Thoracic aorta (tissue), 2 donors: ENCODE measurements at places on chromosomes 2 and 18. TPM values are rescaled to one million over a fixed set of nuclear protein-coding genes. Genes with fewer than 3 reads are reported as not detected.

The TBR1 gene
- not detected for total RNA-seq

The ZEB2 gene
- 190 TPM for total RNA-seq

DNA sequence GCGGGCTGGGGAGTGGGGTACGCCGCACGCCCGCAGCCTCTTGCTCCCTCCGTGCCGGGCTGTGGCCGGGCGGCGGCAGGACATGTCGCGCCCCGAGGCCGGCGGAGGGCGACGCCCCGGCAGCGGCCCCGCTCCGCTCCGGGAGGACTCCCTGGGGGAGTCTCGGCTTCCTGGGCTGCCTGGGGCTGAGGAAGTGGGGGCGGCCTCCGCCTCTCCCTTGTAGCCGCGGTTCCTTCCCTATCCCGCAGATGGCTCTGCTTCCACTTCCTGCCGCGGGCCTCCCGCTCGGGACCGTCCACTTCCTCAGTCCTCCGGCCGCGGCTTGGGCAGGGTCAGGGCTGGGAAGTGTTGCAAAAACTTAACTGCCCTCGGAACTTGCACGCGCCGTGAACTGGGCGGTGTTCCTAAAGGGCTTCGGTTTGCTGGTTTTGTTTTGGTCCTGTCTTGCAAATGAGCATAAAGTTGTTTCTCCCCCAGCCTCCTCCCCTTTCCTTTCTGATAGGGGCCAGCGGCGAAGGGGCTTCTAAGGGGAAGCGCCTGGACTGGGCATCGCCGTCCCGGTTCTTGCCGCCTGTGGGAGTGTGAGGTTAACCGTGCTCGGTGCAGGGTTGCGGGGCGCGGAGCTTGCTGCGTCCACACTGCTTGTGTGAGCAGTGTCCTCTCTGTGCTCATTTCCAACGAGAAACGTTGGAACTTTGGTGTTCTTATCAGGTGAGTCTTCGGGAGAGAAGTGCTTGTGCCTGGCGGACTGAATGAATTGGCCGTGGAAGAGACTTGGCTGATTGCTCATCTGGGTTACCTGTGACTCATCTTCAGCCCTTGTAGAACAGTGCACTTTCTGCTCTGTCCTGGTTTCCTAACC lies 600 bp downstream of the RALB start:
- peak; percentile 25 for DNase-seq

The RND3 gene
- total RNA-seq: 119 TPM

DNA sequence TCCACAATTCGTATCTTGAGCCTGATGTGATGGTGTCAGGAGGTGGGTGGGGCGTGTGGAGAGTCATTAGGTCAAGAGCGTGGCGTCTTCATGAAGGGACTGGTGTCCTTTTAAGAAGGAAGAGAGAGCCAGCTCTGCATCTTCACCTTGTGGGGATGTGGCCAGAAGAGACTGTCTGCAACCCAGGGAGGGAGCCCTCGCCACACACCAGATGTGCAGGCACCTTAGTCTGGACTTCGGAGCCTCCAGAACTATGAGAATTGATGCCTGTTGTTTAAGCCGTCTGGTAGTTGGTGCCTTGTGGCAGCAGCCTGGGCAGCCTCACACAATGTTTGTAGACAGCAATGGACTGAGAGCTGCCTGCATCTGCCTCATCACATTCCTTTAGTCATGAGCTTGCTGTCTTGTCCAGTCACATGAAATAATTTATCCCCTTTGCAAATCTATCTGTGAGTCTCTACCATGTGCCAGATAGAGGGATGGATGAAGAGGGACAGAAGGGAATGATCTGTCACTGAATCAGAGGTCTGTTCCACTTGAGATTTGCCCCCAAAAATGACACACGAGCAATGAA lies 61.0 kb downstream of the MYT1L start:
- no peak for DNase-seq

The GPR35 gene
- total RNA-seq: 3.4 TPM
